ENCODE measurements at places on chromosomes 1 and 21.

GRCh38 chr1:28845786-28846543 lies 34.0 kb downstream of the OPRD1 start:
- DNase-seq: peak; percentile 35

DNA sequence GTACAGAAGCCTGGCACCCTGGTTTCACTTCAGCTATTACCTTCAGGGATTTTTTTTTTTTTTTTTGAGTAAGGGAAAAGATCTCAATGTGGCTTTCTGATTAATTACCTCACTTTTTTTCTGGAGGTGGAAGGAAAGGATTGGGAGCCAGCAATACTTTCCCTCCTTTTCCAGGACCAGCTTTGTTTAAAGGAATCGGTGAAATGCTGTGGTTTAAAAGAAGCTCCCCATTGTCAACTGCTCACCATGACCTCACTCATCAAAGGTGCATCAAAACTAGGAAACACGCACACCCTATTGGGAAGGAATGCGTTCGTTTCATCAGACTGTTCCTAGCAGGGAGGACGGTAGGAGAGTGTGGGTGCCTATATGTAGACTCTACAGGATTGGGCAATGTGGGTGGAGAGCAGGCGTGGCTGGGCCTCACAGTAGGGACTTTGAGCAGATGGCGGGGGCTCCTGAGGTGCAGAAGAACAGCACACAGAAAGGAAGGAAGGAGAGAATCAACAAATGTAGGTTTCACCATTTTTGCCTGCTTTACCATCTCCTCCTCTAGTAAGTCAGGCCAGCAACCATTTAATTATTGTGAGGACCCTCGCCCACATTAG lies 13.0 kb downstream of the PHGDH start:
- no peak for DNase-seq

DNA sequence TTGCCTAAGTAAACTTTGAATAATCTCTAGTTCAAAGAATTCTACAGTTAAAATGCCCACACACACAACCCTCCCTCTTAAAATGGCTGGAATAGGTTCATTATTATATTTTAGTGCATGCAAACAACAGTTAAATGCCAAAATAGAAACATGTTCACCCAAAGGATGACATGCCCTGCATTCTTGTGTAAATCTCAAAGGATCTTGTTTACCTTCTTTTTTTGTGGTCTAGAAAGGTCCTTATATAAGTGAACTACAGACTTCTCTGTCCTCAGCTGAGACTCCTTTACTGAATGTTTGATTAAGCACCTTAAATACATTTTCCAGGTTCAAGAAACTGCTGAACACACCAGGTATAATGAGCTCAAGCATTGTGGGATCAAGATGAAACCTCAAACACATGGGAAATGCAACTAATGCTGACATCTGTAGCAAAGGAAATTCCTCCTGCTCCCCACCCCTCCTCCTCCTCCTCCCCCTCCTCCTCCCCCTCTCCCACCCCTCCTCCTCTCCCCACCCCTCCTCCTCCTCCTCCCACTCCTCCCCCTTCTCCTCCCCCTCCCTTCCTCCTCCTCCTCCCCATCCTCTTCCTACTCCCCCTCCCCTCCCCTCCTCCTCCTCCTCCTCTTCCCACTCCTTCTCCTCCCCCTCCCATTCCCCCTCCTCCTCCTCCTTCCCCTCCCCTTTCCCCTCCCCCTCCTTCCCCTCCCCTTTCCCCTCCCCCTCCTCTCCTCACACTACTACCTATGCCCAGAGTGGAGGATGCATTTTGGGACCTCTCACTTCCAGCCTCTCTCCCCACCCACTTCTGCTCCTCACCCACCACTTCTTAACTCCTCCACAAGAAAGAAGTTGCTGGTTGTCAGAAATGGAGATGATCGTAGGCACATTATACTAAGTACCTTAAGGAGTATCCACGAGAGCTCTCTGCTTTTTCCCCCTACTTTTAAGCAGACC lies 233.9 kb downstream of the MRPL39 start:
- peak; percentile 52 for DNase-seq

GRCh38 chr1:220922951-220923350 lies 43.7 kb downstream of the HLX start:
- no peak for DNase-seq

- DNase-seq: no peak
These were observed 60.7 kb upstream of the COG2 start for GRCh38 chr1:230581446-230582079.

GRCh38 chr21:39055167-39055767 lies 128.0 kb downstream of the PSMG1 start:
- DNase-seq: no peak

DNA sequence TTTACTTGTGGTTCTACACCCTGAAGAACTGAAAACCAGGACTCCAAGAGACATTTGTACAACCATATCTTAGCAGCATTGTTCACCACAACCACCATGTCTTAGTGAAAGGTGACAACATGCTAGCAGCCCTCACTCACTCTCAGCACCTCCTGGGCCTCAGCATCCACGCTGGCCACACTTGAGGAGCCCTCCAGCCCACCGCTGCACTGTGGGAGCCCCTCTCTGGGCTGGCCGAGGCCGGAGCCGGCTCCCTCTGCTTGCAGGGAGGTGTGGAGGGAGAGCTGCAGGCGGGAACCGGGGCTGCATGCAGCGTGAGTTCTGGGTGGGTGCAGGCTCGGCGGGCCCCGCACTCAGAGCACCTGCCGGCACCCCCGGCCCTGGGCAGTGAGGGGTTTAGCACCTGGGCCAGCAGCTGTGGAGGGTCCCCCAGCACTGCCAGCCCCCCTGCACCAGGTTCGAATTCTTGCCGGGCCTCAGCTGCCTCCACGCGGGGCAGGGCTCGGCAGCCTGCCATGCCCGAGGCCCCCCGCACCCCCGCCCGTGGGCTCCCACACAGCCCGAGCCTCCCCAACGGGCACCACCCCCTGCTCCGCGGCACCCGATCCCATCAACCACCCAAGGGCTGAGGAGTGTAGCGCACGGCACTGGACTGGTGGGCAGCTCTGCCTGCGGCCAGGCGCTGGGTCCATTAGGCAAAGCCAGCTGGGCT lies 9.2 kb downstream of the C1orf159 start:
- DNase-seq: no peak

GRCh38 chr1:99786751-99787501 lies 20.5 kb upstream of the FRRS1 start:
- DNase-seq: no peak

GRCh38 chr1:220652995-220653394 lies 37.2 kb upstream of the C1orf115 start:
- DNase-seq: no peak

DNA sequence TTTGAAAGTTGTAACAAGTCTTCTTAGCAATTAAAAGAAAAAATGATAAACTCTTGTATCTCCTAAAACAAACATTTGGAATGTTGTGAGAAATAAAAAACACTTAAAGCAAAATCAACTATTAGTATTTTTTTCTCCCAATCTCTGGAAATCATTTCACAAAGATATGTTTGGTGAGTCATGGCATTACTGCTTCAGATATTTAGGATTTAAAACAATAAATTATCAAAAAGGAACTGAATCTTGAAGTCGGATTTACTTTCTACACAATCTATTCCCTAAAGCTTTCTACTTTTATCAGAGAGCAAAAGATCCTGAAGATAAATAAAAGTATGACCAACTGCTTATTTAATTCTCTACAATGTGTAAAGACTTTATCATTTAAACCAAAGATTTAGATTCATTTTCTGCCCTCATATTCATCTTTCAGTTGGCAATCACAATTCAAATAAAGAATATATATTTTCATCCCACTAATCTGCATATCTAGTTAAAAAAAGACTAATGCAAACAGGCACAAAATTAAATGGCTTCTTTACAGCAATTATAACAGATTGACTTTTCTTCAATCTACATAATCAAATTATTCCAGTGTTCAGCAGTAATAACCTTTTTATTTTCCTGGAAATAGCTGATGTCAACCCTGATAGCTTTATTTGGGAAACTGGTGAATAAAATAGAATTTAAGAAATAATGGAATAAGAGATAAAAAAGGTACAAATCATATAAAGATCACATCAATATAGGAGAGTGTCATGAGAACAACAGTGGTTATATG lies 230.0 kb downstream of the COP1 start:
- DNase-seq: no peak

DNA sequence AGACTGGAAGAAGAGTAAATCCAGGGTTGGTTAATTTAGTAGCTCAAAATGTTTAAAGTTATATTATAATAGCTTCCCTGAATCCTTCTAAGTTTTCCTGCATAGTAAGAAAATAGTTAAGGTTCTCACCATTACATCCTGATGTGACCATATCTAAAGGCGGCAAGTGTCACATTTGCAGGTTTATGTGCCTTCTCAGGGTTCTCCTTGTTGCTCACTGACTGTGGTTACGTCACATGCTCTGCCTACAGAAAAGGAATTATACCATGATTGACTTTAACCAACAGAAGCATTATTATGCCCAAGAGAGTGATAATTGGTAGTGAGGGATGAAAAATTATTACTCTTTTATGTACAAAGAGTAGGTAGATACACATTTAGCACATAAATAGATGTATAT lies 539.8 kb downstream of the PTPRC start:
- no peak for DNase-seq

- DNase-seq: no peak
These were observed 4.4 kb upstream of the JUN start for GRCh38 chr1:58788259-58788658.

DNA sequence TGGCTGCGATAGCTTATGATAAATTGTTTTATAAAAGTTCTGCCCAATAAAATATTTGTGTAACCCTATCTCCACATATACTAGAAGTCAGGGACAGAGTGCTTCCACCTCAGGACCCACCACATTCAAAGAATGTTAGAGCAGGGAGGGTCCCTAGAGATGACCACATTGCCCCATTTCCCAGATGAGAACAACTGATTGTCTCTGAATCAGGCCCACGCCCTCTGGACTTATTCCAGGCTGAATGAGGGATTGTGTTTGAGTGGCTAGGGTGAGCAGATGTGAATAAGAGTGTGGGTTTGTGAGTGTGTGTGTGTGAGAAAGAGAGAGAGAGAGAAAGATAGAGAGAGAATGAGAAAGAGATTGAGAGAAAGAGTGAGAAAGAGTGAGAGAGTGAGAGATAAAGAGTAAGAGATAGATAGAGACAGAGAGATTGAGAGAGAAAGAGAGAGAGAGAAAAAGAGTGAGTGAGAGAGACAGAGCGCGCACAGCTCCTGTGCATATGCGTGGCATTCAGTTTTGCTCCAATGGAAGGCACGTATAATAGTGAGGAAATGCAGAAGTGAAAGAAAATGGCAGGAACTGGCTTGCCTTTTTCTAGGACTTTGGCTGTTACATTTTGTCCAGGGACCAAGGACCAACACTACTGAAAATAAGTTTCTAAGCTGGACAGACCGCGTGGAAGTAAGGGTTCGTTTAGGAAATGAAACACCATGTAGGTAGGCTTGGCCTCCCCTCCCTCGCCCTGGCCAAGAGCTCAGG lies 94.1 kb downstream of the ABCA4 start:
- DNase-seq: no peak

- DNase-seq: no peak
These were observed 69.1 kb downstream of the BCAR3 start for GRCh38 chr1:93612510-93612909.

- no peak for DNase-seq
These were observed 53.5 kb downstream of the FMO4 start for GRCh38 chr1:171367436-171367835.

DNA sequence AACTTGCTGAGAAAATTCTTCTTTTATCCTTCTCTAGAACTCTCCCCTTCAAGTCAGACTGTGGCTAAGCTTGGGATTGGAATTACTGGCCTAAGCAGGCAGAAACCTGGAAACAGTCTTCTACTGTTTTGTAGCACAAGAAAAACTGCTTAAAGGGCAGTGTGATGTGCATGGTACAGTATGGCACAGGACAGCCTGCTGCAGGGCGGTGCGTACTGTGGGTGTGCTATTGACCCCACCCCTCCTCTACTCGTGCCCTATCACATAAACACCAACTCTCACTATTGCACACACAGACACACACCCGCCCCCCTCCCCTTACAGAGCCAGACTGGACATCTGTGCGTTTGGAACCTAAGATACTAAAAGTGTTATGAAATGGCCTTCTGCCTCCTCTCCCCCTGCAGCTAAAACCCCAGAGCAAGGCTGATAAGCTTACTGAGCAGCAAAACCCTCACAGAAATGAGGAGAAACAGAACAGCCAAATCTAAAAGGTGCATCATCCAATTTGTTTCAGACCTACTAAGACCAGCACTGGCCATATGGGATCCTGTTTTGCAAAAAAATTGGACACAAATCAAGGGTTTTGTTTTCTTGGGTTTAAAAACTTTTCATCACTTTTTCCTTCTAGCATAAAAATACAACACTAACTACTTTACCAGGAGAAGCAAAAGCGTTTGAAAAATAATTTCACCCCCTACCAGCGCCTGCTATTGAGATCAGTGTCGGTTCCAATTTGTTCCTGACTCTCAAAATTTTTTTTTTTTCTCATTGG lies 355.8 kb upstream of the LYPLAL1 start:
- DNase-seq: no peak

DNA sequence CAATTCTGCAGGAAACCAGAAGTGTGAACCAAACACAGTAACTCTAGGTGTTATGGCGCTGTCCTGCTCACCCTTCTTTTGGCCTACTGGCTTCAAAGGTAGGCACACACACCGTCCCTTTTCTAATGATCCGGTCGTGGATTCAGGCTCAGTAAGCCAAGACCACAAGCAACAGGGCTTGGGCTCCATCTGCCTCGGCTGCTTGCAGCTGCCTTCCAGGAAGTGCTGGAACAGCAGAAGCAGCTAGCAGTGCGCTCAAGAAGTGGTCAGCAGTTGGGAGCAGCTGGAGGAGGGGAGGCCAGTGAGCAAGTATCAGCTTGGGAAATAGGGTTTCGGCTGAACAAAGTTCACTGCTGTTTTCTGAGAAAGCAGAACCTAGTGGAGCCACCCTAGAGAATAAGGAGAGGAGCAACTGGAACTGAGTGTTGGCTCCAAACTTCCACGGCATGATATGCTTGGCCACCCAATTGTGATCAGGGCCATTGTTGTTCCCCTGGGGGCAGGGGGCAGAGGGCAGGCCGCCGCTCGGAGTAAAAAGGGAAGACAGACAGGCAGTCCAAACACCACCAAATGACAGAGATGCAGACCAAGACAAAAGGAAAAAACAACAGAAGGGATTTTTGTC lies 173.4 kb downstream of the TOMM20 start:
- DNase-seq: no peak

- DNase-seq: no peak
These were observed 51.5 kb upstream of the VAV3 start for GRCh38 chr1:108016451-108016920.

GRCh38 chr1:168498159-168498631 lies 45.6 kb downstream of the XCL2 start:
- DNase-seq: no peak

DNA sequence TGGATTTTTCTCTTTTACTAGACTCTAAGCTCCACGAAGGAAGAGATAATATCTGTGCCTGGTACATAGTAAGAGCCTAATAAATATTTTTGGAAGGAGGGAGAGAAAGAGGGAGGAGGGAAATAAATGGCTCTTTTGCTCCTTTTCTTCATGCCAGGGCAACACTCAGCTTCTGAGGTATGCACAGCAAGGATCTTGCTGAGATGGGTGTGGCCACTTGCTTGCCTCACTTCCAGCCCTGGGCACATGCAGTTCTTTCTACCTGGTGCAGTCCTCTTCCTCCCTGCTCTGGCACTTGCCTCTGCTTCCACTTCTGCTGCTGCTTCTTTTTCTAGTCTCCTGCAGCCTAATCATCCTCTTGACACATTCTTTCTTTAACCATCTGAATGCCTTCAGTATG lies 148.1 kb downstream of the FGGY start:
- no peak for DNase-seq

Data from iPS DF 6.9 (cell line).